ENCODE measurements at places on chromosomes 12 and 14. TPM values are rescaled to one million over a fixed set of nuclear protein-coding genes. Genes with fewer than 3 reads are reported as not detected.

- no peak for DNase-seq
These were observed 1.5 kb downstream of the BMAL2 start for GRCh38 chr12:27334042-27334720.

GRCh38 chr14:79992407-79993198 lies 218.7 kb downstream of the DIO2 start:
- no peak for DNase-seq

DNA sequence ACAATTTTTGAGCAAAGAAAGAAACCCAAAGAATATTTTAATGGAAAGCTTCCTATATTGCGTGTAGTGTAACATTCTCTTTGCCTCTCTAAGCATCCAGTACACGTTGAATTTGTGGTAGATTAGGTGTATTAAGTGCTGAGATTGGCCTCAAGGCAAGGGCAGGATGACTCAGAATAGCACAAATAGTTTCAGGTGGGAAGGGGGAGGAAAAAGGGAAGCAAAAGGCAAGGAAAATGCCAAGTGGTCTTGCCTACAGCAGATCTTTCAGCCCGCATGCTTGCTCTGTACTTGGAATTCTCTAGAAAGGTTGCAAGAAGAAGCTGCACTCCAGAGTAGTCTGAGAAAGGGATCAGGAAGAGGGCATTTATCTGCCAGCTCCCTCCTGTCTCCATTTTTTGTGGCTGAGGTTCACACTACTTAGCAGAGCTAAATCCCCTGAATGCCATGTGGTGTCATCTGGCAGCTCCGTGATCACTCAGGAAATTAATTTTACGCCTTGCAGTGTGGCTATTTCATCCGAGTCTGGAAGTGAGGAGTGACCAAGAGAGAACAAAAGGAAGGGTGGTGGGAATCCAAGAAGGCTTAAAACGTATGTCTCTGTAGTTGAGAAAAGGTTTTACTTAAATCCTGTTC lies 28.5 kb downstream of the CDKN1B start:
- no peak for DNase-seq

ACOT6 gene
- total RNA-seq: not detected

CLEC9A gene
- total RNA-seq: not detected

RNASE7 gene
- not detected for total RNA-seq

GRCh38 chr12:119666900-119667576 lies 895 bp upstream of the PRKAB1 start:
- DNase-seq: no peak

TAS2R43 gene
- not detected for total RNA-seq
